ENCODE measurements at places on chromosomes 6 and 20.
A peak's percentile ranks its signal among the peaks of the same experiment; 100 is the strongest.

- no peak for DNase-seq
These were observed 93.2 kb upstream of the AKIRIN2 start for GRCh38 chr6:87794922-87795885.

DNA sequence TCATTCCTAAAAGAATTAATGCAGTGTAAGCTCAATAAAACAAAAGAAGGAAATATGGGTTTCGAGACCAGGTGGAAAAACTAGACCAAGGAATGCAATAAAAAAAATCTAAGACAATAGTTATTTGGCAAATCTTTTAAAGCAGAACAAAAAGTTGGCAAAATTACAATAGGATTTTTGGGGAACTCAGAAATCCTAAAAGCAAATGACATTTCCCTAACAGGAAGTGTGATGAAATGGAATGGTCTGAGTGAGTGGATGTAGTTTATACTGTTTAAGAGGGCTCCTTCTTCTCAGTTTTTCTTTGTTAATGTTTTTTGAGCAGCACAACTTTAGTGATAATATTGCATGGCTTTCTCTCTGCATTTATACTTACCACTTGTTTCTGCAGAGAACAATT lies 190.0 kb downstream of the PLCB4 start:
- no peak for DNase-seq

GRCh38 chr20:58308680-58309527 lies 611 bp upstream of the RAB22A start:
- no peak for DNase-seq

GRCh38 chr20:52012079-52012478 lies 179.5 kb downstream of the ZFP64 start:
- no peak for DNase-seq

DNA sequence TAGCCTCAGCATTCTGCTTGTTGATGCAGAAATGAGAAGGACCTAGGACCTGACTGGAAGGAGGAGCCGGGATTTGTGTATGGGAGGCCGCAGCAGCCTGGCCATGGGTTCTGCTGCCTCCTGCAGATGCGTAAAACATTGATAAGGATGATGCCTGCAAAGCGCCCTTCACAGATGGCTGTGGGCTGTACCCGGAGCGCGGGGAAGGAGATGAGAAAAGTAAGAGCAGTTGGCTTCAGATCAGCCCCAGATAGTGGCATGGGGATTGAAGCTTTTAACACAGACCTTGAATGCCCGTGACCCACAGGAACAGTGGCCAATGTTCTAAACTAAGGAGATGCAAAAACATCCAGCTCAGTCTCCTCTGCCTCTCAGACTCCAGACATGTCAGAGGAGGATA lies 136.4 kb upstream of the KCNG1 start:
- no peak for DNase-seq

DNA sequence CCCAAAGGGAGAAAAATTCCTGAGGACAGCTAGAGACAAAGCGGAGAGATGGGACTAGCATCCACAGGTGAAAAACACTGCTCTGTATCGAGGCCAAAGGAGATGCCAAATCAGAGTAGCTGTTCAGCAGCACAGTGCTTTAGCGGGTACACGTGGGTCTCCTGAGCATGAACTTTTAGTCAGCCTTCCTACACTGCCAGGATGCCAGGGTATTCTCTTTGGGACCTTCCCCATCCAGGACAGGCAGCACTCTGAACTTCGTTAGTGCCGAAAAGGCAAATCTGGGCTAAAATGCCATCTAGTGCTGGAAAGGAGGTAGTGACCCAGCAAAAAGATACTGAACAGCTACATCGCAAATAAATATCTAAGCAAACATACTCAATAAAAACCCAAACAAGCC lies 64.9 kb downstream of the C6orf58 start:
- no peak for DNase-seq

- no peak for DNase-seq
These were observed 367.2 kb upstream of the MAN1A1 start for GRCh38 chr6:119716668-119717270.

GRCh38 chr6:26576929-26577719 lies 19.6 kb upstream of the ABT1 start:
- DNase-seq: peak; percentile 75

- no peak for DNase-seq
These were observed 22.6 kb downstream of the MOCS1 start for GRCh38 chr6:39911513-39912125.

- DNase-seq: no peak
These were observed at the start of gene GPLD1 for GRCh38 chr6:24489470-24489869. TSS of gene GPLD1 (minus strand) at chr6:24489578. CDS start at chr6:24489511, 67 bp downstream.

- DNase-seq: no peak
These were observed 35.8 kb downstream of the GCM1 start for GRCh38 chr6:53112871-53113270.

- peak; percentile 55 for DNase-seq
These were observed 120.2 kb upstream of the AFDN start for GRCh38 chr6:167706313-167707109.

GRCh38 chr6:49570474-49571079 lies 20.1 kb downstream of the C6orf141 start:
- DNase-seq: no peak

GRCh38 chr6:118562248-118562647 lies 14.2 kb downstream of the PLN start:
- no peak for DNase-seq

DNA sequence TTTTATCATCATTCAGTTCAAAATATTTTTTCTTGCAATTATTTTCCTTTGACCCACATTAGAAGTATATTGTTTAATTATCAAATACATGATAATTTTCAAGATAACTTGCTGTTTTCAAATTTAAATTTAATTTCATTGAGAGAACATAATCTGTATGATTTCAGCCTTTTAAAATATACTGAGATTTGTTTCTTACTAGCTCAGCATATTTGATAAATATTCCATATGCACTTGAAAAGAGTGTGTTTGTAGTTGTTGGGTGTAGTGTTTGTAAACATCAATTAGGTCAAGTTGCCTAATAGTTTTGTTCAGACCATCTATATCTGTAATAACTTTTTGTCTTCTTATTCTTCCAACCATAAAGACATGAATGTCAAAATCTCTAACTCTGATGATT lies 19.0 kb upstream of the RFX6 start:
- DNase-seq: no peak

GRCh38 chr6:13762611-13763441 lies 51.2 kb upstream of the RANBP9 start:
- DNase-seq: no peak

GRCh38 chr6:145878591-145879295 lies 64.1 kb upstream of the FBXO30 start:
- no peak for DNase-seq

DNA sequence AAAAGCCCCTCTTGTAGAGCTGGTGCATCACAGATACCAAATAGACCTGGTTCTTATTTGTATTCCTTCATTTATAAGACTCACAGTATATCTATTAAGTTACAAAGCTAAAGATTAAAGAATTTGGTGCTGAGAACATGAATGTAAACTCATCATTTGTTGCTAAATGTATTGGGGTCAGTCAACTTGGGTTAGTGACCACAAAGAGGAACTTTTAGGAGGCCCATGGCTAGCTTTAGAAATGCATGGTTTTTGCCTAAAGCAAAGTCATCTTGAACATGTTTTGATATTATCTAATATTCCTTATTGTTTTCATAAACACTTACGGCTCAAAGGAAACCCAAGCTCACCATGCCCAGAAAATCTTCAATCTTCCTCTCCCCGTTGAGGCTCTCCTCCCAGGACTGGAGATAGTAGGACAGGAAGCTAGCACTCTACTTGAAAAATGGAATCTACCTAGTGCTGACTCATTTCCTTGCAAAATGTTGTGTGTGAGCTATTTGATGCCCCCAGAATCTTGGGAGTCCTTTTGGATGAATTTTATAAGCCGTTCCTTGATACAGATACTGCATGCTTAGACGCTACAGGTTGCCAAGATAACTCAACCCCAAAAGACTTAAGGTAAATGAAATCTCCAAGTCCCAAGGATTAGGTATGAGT lies 121.4 kb downstream of the BMP2 start:
- DNase-seq: no peak

DNA sequence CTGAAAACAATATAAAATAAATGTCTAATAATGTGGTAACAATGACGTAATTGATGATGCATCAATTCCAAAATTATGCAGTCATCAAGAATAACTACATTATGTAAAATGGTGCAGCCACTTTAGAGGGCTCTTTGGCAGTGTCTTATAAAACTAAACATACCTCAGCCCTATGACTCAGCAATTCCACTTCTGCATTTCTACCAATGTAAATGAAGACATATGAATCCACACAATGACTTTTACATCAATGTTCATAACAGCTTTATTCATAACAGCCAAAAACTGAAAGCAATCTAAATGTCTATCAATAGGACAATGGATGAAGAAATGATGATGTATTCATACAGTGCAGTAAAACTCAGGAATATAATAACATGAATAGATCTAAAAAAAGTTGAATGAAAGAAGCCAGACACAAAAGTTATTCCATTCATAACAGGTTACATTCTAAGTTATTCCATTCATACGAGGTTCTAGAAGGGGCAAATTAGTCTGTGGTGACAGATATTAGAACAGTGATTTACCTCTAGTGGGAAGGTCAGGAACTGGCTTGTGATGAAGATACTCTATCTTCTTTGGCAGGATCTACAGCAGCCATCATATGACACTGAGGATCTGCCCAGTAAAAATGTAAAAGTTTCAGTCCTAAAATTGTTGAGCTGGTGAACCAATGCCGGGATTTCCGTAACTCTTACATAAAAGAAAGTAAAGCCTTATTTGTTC lies 396.1 kb downstream of the PLCB1 start:
- no peak for DNase-seq

GRCh38 chr20:36969051-36969450 lies 17.5 kb upstream of the SAMHD1 start:
- DNase-seq: no peak

DNA sequence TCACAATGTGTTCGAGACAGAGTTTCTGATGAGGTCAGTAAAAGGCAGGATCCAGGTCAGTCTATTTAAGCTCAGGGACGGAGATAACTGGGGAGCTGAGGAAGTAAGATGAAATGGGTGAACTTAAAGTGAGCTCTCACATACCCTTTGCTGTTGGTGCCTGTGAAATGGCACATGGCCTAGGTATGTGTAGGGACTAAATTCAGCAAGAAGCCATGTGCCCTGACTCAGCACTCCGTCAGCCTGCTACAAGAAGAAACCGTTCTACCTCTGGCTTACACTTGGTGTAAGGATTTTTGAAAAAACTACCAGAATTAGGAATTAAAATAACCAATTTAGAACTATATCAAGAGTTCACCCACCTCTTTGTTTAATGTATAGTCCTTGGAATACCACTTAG lies 41.1 kb upstream of the TRDN start:
- DNase-seq: no peak

GRCh38 chr6:1983850-1984249 lies 261.6 kb downstream of the GMDS start:
- DNase-seq: no peak

GRCh38 chr20:43676368-43676767 lies 9.5 kb downstream of the MYBL2 start:
- no peak for DNase-seq

DNA sequence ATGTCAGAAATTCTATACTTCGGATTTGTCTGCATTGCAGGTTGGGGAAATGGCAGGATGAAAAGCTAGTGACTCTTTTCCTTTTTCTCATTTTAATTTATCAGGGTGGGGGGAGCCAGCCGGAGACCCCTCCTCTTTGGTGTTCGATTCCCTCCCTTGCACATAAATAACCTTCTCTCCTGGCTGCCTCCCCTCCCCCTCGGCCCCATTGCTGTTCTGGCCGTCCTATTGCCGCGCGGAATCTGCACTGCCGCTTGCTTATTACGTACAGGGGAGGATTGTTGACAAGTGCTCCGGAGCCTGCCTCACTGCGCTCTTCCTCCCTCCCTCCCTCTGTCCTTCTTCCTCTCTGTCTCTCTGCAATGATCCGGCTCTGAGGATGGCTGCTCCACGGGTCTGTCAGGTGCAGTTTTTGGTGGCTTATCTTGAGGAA lies 154.7 kb downstream of the JARID2 start:
- no peak for DNase-seq

DNA sequence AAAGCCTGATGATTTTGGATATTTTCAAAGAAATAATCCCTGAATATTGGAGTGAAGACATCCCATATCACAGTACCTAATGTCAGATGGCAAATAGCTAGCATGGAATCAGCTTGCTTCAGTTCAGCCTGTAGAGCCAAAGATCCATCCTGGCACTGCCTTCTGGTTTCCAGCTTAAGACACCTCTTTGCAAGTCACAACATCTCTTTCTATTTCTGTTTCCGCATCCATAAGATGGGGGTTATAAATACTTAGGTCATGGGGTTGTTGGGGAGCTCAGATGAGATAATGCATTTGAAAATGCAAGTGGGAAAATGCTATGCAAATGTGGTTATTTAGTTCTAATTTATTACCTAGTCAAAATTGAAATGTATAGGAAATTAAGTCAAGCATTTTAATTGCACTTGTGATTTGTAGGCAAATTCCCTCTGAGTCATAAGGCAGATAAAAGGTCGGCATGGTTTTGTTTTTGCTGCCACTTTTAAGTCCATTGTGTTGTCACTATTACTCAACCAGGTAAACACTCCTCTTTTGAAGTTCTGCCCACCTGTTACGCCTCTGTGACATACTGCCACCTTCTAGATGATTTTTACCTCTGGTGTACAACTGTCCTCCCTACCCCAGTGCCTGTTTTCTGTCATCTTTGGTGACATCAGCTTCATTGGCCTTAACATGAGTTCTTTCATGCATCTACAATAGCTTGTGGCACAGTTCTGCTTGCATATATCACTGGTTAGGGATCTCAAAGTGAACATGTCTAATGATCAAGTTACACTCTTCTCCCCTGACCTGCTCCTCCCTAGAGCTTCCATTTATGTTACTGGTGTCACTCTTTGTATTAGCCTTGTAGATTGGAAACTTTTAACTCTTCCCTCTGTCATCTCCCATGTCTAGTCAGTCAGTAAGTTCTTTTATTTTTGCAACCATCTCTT lies 96.6 kb downstream of the CDKAL1 start:
- no peak for DNase-seq

DNA sequence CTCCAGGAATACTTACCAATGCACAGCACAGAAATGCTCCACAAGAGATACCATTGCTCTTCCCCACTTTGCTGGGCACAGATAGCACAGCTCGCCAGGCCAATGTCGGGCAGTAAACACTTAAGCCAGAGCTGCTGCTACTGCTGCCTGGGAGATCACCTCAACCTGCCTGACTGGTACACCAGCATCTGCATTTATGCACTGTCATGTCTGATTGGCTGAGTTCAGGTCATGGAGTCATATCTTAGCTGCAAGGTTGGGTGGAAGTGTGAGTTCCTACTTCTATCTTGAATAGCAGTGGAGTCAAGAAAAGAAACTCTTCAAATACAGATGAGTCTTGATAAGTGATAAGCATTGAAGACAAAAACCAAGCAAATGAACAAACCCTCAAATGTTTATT lies 10.9 kb upstream of the ADGRF4 start:
- DNase-seq: no peak

- DNase-seq: no peak
These were observed 22.8 kb upstream of the KHDC1 start for GRCh38 chr6:73285674-73286283.

DNA sequence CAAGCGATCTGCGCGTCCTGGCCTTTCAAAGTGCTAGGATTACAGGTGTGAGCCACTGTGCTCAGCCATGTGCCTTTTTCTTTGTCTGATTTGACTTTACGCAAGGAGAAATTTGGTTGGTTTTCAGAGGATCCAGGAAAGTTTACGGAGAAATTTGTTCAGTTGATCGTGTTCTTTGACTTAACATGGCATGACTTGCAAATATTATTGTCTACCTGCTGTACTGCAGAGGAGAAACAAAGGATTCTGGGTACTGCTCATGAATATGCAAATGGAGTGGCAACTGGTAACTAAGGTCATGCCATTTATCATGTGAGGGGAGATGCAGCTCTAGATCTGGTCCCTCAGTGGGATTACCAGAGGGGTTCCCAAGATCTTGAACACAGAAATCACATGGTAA lies 68.8 kb upstream of the CHD6 start:
- DNase-seq: no peak

Measured in stimulated activated CD4-positive, alpha-beta T cell treated with anti-CD3 and anti-CD28 coated beads, Interleukin-4, amount 100 ng/mL, for 4 hours (primary cell).